ENCODE measurements at places on chromosomes 12 and 14.

DNA sequence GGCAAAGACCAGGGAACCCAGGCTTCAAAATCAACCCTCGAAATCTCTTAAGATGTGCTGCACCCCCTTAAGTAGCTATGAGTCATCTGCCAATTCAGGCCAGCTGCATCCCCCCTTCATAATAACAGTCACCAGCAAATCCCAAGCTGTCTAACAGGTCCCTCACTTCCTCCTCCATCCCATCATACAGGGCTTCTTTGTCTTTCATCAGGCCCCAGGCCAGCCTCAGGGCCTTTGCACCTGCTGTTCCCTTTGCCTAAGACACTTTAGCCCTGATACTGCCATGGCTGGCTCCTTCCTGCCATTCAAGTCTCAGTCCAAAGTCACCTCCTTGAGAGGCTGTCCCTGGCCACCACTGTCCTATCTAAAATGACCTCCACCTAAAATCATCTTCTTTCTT is 4.0 kb downstream of the RASAL1 start:
- DNase-seq: no peak

- DNase-seq: no peak
Measured at GRCh38 chr12:91662021-91662420, 479.4 kb upstream of the DCN start.

DNA sequence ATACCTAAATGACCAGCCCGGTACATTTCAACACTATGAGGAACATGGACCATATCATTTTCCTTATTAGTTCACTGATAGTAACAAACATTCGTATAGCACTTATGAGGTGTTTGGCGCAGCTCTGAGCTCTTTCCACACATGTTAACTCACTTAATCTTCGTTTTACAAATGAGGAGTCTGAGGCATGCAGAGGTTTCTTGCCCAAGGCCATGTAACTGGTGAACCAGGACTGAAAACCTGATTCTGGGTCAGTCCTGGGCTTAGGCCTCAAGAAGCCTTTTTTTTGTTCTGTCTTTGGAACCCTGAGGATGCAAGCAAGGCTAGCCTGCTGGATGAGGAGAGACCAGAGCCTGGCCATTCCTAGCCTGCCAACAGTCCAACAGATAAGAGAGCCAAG is 55.0 kb downstream of the C14orf132 start:
- no peak for DNase-seq

DNA sequence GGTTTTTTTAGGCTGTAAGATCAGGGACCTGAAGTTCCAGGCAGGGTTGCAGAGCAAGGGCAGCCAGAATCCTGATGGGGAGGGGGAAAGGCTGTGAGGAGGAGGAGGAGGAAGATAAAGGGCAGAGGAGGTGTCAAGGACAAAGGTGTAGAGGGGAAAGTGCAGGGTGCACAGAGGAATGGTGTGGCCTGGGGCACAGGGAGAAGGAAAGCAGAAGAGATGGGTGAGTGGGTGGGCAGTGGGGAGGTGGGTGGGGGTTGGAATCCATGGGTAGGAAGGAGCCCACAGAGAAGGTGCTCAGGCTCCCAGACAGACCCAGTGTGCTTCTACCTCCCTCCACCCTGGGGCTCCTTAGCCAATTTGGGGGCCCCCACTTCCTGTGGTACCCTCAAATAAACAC is 11.2 kb downstream of the TRPV4 start:
- DNase-seq: no peak

DNA sequence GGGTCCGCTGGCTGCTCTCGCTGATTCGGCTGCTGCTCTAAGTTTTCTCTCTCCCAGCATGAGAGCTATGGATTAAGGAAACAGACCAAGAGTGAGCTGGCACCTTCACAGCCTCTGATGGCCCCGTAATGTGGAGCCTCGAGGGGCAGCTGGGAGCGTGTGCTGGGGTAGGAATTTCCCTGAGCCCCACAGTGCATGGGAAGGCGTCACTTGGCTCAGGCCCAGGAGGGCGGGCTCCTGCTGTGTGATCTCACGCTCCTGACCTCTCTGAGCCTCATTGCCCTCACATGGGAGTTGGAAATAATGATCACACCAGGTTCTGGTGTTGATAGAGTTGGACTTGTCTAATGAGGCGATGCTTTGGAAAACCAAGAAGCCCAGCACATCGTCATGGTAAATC is 238.6 kb upstream of the CRY1 start:
- DNase-seq: no peak

DNA sequence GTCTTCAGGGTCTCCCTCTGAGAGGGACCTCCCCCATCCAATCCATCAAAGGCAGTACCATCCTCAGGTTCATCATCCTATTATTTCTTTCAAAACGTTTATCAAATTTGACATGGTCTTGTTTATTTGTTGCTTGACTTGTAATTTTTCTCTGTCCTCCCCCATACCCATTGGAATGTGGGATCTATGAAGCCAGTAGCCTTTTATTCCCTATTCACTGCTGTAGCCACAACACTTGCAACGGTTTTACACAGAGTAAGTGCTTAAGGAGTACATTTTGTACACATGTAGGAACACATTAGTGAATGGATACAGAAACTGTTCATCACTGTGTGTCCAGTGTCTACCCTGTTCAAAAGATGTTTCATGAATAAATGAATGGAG is 41.5 kb downstream of the IGF1 start:
- DNase-seq: no peak

DNA sequence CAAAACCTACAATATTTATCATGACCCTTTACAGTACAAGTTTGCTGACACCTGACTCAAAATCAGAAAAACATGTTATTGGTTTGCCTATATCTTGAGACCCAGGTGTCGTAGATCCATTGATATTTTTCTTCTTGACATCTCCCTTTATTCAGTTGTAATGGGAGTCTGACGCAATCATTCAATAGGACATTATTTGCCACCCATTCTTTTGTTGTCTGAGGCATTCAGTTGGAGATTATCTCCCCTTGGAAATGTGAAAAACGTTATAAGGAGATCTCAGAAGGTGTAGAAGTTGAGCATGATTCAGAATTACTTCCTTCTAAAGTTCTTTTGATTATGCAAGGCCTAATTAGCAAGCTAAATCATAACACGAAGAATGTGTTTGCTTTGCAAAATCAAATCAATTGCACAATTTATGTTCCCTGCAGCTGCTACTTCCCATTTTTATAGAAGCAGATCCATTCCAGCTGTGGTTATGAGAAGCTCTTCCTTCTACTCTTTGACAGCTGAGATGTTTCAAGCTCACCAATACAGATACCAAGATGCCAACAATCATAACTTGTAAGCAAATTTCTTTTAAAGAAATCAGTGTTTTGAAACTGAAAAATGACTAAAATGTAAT is 228.2 kb upstream of the SYT1 start:
- no peak for DNase-seq

GRCh38 chr14:93184391-93185348 is at the start of the genes LYSET and MOAP1:
Gene LYSET (plus strand): TSS chr14:93185317. CDS start chr14:93185406, 89 bp downstream.
Gene MOAP1 (minus strand): TSS chr14:93184897. CDS start chr14:93184242, 655 bp downstream.
- peak; percentile 88 for DNase-seq

GRCh38 chr14:65131301-65131701 is 29.0 kb upstream of the MAX start:
- no peak for DNase-seq

DNA sequence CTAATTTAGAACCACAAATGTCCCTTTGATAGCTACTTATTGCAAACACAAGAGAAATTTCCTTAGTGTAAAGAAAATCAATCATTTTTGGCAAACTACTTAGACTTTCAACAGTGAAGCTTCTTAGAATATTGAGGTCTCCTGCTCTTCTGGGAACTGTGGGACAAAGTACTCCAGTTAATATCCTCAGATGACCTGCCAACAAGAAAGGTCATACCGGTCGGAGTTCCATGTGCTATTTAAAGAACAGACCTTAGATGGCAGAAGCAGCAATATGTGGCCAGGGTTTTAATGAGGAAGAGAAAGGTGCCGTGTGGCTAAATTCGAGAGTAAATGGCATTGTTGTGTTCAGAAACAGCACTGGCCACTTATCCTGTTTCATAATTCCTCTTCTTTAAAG is 114.7 kb upstream of the AMIGO2 start:
- no peak for DNase-seq

- DNase-seq: no peak
Measured at GRCh38 chr12:107684990-107685359, 624 bp upstream of the PWP1 start.

- DNase-seq: peak; percentile 31
Measured at GRCh38 chr12:57522887-57523705, 472 bp downstream of the MBD6 start.

- DNase-seq: no peak
Measured at GRCh38 chr12:109302358-109302757, 6.7 kb downstream of the FOXN4 start.

- DNase-seq: peak; percentile 0
Measured at GRCh38 chr12:119444462-119445044, 110.0 kb downstream of the CCDC60 start.

GRCh38 chr14:76236172-76237130 is 84.7 kb downstream of the GPATCH2L start:
- no peak for DNase-seq

- DNase-seq: no peak
Measured at GRCh38 chr12:101634724-101635123, 40.0 kb downstream of the MYBPC1 start.
